ENCODE measurements at places on chromosomes 5 and 9.

GRCh38 chr9:16901590-16901989, 31.1 kb upstream of the BNC2 start:
- DNase-seq = no peak

GRCh38 chr9:92603990-92604389, 65.9 kb downstream of the IPPK start:
- DNase-seq = no peak

DNA sequence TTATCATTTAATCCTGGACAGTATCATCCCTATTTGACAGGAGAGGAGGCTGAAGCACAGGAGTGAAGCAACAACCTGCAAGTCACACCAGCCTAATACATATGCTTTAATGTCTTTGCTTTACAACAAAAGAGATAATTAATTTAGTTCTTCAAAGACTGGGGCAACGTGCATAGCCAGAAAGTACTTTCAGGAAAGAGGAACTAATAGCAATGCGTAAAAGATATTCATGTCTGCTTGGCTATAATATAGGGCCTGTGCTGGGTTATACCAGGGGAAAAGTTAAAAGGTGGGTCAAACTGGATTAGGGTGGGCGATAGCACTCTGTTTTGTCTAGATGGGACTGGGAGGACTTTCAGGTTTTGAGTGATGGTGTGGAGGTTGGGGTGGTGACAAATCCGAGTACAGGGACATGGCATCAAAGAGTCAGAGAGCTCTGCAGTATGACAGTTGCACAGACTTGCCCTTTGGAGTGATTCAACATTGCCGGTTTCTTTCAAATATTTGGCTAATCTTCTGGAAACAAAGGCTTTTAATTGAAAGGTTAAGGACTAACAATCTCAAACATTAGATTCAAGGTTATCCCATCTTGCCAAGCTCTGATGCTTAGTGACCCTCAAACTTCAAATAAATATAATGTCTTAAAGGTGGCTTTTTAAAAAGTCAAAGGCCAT, 11.9 kb downstream of the DAB2 start:
- DNase-seq = no peak

GRCh38 chr5:74040065-74040551, 414.1 kb downstream of the ARHGEF28 start:
- DNase-seq = no peak

- DNase-seq = no peak
Observed at GRCh38 chr5:173785400-173785799, 102.7 kb upstream of the CPEB4 start.

- DNase-seq = no peak
Observed at GRCh38 chr9:77909306-77909705, 122.3 kb downstream of the GNAQ start.

GRCh38 chr9:110443146-110443865, 105.6 kb upstream of the TXNDC8 start:
- DNase-seq = no peak

GRCh38 chr5:67575087-67575486, 378.5 kb upstream of the CD180 start:
- no peak for DNase-seq

DNA sequence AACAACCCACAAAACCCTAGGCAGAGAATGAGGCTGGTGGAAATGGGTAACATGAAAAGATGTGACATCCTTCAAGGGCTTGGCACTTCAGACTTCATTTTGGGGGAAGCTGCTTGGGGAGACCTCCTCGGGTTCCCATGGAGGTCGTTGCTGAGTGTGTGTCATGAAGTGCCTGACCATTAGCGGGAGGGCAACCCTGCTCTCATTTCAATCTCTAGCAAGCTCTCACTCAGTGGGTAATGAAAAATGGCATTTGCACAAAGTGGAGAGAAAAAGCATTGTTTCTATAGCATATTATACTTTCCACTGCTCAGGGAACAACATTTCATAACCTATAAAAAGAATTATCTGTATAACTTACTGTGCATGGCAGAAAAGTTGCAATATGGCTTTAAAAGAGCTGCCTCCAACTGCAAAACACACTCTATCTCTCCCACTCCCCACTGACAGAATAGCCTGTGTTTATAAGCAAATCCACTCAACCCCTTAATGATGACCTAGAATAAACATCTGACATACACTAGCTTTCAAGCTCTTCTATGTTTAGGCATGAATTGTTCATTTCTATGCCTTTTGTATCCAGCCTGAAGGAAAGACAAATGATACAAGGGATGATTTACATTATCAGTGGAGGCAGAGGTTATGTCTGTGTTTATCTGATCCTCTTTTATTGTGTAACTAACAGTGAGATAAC, 357.2 kb downstream of the ZSWIM6 start:
- DNase-seq = no peak

GRCh38 chr9:98500337-98500919, 208.3 kb downstream of the GABBR2 start:
- no peak for DNase-seq

DNA sequence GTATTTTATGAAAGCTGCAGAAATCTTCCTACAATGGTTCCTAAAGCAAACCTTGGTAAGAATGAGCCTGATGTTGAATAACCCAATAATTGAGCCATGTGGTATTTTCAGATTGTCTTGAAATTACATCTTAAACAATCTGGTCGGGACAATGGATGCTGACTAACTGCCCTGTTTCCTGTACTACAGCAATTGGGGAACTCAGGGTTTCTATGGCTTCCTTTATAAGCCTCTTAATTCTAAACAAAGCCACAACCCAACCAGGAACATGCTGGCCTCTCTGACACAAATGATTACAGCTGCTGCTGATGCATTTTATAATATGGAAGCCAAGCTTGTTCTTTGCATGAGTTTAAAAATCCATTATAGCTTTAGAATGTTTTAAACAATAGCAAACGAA, 30.2 kb downstream of the PTPN3 start:
- DNase-seq = no peak

- DNase-seq = no peak
Observed at GRCh38 chr5:78573318-78573717, 75.3 kb downstream of the LHFPL2 start.

DNA sequence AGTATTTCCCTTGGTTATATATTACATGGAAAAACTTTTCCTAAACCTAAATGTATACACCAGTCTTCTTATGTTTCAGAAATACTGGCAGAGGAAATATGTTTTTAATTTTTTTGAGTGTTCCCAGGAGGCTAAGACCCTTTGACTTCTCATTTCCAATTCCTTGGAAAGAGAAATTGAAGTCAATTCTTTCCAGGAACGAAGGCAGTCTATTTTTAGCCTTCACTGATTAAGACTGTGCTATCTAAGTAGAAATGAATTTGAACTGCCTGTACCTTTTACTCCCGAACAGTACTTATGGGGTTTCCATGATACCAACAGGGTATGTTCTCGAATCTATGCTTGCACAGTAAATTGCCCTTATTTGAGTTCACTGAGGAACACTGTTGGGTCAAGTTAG, 340.3 kb upstream of the CD180 start:
- no peak for DNase-seq

DNA sequence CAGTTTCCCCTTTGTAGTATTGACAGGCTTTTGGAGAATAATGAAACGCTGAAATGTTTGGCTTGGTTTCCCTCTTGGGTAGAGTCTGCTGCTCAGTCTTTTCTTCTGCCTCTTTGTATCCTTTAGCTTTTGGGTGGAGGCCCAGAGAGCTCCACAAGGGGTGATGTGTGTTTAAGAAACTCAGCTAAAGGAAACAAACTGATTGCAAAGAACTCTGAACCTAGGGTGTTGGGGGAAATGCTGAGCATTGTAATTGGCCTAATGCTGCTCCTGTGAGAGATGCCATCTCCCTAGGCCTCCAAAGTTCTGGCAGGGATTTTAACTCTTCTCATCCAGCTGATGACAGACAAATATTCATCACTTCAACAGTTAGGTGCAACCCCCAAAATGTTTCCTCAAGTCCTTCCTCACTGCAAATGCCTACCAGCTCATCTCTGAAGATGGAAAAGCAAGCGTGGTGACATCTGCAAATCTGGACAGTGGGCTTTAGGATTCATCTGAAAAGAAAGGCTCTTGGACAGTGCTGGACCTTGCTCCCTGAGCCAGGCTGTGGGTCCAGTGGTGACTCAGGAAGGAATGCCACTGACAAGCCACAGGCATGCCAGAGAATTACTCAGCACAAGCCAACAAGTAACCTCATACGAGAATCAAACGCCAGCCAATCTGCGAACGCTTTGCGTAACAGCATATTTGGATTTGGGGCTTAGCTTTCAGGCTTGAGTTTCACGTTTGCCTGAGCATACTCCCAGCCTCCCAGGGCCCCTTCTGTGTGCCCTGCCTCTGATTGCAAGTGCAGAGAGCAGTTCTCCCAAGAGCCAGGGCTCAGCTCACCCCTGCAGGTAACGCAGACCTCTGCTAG, 30.5 kb upstream of the ZSWIM6 start:
- DNase-seq = no peak

- no peak for DNase-seq
Observed at GRCh38 chr9:124008303-124008693, 3.3 kb upstream of the LHX2 start.

GRCh38 chr9:133683586-133684120, 47.5 kb downstream of the DBH start:
- DNase-seq = no peak

DNA sequence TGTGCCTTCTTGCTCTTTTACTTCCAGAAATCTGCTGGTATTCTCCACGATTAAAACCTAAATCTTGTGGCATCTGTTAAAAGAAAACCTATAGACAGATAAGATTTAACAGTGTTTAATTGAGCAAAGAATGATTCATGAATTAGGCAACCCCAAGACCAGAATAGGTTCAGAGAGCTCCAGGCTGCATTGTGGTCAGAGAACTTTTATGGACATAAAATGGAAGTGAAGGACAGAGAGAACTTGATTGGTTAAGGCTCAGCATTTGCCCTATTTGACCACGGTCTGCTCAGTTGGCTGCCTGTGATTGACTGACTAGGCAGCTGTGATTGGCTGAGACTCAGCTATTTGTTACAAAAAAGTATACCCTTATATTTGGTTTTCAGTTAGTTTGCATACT, 10.4 kb upstream of the SLC36A2 start:
- DNase-seq = no peak

GRCh38 chr5:131564229-131564652, 70.8 kb downstream of the RAPGEF6 start:
- DNase-seq = no peak

- DNase-seq = no peak
Observed at GRCh38 chr9:126125577-126125976, 201.1 kb upstream of the MVB12B start.

GRCh38 chr9:19488721-19489120, 79.9 kb downstream of the ACER2 start:
- DNase-seq = peak; percentile 51

GRCh38 chr5:152097128-152097527, 172.5 kb upstream of the GLRA1 start:
- no peak for DNase-seq

- DNase-seq = no peak
Observed at GRCh38 chr5:36570301-36571095, 35.9 kb upstream of the SLC1A3 start.

GRCh38 chr5:95304711-95305110, 19.8 kb upstream of the MCTP1 start:
- no peak for DNase-seq

GRCh38 chr9:105093685-105094084, 150.8 kb upstream of the SLC44A1 start:
- DNase-seq = no peak

- no peak for DNase-seq
Observed at GRCh38 chr5:59097116-59097515, 514.2 kb downstream of the RAB3C start.

- no peak for DNase-seq
Observed at GRCh38 chr9:242461-243080, 27.9 kb downstream of the DOCK8 start.

DNA sequence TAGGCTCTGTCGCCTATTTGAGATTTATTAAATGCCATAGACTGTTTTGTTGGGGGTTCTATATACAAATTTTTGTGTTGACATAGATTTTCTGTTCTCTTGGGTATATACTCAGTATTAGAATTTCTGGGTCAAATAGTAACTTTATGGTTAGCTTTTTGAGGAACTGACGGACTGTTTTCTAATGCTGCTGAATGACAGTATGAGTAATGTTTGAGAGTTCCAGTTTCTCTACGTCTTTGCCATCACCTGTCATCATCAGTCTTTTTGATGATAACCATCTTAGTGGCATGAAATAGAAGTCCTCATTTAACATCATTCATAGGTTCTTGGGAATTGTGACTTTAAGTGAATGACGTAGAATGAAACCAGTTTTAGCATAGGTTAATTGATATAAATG, 60.1 kb downstream of the CCDC171 start:
- DNase-seq = no peak

DNA sequence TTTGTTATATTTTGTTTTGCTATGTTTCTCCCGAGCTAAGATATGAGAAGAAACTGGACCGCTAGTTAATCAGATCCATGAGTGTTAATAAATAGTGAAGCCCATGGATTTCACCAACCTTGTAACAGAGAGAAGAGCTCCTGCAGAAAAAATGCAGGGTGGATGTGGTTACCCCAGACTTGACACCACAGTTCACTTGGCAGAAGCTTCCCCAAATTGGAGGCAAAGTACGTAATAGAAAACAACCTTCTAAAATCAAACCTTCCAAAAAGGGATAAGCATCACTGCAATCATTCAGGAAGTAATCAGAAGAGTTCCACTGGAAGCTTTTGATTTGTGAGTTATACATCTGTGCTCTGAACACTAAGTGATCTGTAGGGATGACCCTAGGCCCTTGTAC, 267.5 kb downstream of the ACTL7B start:
- DNase-seq = no peak

GRCh38 chr9:116152941-116153764, 438 bp upstream of the PAPPA start:
- no peak for DNase-seq

GRCh38 chr5:166018716-166019115, 2272.7 kb upstream of the WWC1 start:
- DNase-seq = no peak

GRCh38 chr5:66704790-66705425, 108.7 kb downstream of the MAST4 start:
- no peak for DNase-seq

DNA sequence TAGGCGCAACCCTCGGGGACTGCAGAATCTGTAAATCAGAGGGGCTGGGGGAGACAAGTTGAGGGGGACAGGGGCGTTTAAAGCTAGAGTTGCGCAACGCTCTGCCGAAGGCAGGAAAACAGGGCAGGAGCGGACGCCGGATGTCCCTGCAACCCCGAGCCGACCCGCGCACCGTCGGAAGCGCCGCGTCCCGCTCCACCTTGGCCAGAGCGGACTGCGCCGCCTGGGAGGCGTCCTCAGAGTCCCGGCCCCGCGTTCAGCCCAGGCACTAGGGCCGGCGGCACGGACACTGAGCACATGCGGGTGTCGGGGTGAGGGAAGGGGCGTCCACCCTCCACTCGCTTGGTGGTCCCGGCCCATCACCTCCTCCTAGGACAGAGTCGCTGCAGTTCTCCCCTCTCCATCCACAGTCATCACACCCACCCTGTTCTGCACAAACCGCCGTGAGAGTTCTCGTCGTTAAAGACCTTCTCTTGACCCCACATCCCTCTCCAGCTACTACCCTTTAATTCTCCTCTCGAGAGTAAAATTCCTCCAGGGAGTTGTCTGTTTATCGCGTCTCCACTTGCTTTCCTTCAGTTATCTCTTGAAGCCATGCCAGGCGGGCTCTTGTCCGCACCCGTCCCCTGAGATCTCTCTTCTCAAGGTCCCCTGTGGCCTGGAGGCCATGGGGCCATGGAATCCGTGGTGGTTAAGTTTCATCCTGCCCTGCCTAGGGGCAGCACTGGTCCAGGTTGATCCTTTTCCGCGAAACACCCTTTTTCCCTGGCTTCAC, 796 bp upstream of the PDLIM7 start:
- DNase-seq = no peak

Data from nucleus accumbens (tissue), 56 donors.